ENCODE measurements at places on chromosomes 12 and 14.

GRCh38 chr12:122304924-122305323 is 38.6 kb upstream of the VPS33A start:
- DNase-seq: no peak

GRCh38 chr14:58898655-58899316 is 261.0 kb downstream of the DACT1 start:
- peak; percentile 79 for DNase-seq

DNA sequence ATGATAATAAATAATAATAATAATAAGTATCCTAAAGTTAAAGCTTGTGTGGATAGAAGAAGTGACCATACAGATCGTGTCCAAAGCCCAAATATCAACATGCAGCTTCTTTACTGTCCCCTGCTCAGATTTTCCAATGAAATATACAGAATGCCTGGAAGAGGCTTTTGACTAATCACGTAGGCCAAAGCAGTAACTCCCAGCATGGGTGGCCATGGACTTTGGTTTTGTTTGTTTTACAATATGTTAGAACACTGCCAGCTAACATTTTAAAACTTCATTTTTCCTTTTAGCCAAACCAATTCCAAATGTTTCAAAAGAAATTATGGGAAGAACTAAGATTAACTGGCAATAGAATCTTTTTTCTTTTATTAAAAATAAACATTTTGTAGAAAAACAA is 400.0 kb upstream of the FLRT2 start:
- no peak for DNase-seq

DNA sequence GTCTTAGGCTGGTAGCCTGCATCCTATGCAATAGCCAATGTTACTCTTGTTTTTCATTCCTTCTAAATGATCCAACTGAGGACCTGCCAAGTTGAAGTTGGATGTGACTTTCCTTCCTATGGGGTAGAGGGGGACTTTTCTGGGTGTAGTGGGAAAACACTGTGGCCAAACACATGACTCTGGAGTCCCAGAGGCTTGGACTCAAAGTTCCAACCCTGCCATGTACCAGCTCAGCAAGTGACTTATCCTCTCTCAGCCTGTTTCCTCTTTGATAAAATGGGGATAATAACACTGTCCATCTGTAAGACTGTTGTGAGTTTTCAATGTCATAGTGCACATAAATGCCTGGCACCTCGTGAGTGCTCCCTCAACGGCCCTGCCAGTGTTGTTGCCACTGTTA is 97.0 kb downstream of the ZFP36L1 start:
- DNase-seq: no peak

Measured in GM04504 (cell line).